ENCODE measurements at places on chromosomes 1 and 21.

DNA sequence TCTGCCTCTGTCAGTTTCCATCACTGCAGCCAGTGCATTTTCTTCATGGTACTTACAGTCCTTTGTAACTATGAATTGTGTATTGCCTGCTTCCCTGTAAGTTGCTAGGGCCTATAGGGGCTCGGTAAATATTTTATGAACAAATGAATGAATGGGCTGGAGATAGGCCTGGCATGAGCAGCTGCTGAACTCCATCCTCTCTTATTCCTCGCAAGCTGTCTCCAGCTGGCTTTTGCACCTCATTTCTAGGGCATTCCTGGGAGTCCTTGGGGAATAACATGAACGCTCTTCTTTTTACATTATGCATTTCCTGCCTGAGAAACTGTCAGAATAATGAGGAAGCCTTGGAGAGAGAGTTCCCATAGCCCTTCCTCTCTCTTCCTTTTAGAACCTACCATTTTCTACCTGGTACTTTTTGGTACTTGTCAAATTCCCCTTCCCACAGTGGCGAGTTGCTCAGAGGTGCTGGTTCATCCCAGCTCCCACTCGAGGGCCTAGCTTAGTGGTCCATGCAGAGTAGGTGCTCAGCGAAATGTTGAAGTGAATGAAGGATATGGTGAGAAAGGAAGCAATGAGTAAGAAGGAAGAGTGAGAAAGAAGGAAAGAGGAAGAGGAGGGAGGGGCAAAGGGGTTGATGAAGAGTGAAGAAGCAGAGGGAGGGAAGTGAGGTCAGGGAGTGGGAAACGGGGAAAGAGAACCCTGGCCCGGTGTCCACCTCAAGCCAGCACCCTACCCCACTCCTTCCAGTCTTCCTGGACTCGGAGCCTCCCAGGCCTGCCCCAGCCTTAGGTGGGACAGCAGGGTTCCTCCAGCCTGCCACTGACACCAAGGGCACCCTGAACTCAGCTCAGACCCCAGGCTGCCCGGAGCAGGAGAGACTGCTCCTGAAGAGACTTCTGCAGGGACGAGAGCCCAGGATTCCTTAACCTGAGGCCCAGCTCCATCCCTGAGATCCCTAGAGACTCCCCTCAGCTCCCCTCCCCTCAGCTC is 29.6 kb downstream of the KCNC4 start:
- DNase-seq = no peak

DNA sequence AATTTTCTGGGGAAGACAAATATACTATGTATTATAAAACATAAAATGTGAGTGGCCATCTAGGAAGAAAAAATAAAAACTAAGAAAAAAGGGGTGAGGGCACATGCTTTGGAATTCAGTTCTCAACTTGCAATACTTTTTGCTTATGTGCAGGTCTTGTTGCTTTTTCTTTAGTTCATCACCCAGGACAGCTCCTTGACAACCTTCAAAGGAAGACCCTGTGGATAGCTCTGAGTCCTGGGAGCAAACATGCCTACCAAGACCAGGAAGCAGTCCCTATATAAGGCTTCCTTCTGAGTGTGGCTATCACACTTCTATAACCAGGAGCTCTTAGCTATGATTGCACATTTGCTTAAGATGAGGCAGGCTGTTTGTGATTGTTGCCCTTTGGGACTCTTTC is 78.0 kb downstream of the WDR64 start:
- DNase-seq = no peak

DNA sequence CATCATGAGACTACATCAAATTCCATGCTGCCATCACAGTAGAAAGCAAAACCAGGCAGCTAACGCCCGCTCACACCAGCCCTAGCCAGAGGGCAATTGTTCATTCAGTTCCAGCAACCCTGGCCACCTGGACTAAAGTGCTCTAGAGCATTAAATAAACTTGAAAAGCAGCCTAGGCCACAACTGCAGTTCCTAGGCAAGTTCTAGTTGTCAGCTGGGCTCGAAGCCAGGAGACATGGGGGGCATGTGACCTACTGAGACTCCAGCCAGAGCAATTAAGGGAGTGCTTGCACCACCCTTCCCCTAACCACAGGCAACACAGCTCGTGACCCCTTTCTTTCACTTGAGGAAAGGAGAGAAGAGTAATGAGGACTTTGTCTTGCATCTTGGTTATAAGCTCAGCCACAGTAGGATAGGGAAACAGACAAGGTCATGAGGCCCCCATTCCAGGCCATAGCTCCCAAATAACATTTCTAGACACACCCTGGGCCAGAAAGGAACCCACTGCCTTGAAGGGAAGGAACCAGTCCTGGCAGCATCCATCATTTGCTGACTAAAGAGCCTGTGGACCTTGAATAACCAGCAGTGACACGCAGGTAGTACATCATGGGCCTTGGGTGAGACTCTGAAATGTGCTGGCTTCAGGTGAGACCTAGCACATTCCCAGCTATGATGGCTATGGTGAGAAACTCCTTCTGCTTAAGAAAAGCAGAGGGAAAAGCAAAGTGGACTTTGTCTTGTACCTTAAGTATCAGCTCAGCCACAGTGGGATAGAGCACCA is 77.0 kb downstream of the ZZZ3 start:
- DNase-seq = no peak

DNA sequence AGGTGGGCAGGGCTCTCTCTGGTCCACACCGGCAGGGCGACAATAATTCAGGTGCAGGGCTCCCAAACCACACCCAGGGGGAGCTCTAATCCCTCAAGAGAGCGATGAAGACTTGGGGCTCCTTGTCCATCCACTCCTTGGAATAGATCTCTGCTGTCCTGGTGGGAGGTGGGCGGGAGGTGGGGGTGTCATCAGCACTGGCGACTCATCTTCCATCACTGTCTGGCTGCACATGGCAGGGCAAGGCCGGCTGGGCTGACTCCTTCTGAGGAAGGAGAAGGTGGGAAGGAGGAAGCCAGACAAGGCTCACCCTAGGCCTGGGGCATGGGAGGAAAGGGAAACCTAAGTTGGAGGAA is 29.3 kb downstream of the TNNT2 start:
- no peak for DNase-seq

- DNase-seq = no peak
Measured at GRCh38 chr1:157983787-157984186, 9.7 kb upstream of the KIRREL1 start.

- no peak for DNase-seq
Measured at GRCh38 chr1:6918925-6919511, 133.8 kb downstream of the CAMTA1 start.

- no peak for DNase-seq
Measured at GRCh38 chr1:40047276-40047675, 6.7 kb downstream of the CAP1 start.

- no peak for DNase-seq
Measured at GRCh38 chr1:29647581-29647980, 411.3 kb downstream of the PTPRU start.

DNA sequence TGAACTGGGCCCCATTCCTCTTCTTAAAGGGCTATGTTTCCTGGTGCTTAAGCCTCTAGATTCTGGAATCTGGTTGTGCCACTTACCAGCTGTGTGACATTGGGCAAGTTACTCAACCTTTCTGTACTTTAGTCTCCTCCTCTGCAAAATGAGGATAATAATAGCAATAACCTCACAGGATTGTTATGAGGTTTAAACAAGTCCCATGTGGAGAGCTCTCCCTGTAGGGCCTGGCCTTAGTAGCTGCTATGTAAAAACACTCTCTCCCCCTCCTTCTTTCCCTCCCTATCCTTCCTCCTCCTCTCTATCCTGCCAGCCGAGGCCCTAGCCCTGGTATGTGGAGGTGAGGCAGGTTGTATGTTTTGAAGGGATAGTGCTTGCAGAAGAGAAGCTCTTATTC is 8.2 kb upstream of the PEAR1 start:
- DNase-seq = no peak

DNA sequence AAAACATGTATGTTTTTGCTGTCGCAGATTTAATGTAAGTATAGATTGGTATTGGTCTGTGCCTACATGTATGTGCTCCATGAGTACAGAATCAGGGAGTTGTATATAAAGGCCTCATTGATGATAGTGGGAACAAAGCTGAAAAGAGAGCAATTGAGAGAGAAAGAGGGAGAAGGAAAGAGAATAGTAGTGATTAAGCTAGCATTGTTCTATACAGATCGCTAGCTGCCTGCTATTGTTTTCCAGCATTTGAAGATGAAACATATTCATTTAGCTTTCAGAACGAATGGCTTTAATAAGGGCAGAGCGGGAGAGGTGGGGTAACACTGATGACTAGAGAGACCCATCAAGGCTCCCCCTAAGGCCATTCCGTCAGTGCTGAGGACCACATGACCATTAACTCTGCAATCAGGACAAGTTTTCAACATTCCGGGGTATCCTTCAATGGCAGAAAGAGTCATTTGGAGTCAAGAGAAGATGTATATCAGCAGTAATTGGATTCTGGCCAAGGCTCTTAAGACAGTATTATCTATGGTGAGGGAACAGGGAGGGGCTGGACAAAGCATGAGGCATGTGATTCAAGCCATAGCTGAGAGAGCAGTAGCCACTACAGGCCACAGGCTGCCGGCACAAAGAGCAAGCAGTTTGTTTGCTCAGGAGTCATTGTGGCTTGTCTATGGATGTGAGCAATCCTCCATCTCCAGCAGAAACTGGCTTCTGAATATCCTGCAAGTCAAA is 176.5 kb downstream of the PBX1 start:
- DNase-seq = no peak

GRCh38 chr1:246304484-246305259 is 202.4 kb downstream of the SMYD3 start:
- no peak for DNase-seq

DNA sequence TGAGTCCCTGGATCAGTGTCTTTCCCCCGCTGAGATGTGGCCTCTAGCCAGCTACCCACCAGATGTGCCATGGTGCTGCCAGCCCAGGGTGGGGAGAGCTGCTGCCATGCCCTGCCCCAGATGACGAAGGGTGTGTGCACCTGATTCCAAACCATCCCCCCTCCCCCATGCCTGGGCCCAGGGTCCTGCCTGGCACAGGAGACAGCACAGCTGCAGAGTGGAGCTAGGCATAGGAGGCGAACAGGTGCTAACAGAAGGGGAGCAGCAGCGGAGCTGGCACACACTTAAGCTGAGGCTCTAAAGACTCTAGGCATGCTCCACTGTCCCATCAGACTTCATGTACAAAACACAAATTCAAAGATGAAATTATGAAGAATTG is 9.0 kb upstream of the LDLRAP1 start:
- DNase-seq = no peak

DNA sequence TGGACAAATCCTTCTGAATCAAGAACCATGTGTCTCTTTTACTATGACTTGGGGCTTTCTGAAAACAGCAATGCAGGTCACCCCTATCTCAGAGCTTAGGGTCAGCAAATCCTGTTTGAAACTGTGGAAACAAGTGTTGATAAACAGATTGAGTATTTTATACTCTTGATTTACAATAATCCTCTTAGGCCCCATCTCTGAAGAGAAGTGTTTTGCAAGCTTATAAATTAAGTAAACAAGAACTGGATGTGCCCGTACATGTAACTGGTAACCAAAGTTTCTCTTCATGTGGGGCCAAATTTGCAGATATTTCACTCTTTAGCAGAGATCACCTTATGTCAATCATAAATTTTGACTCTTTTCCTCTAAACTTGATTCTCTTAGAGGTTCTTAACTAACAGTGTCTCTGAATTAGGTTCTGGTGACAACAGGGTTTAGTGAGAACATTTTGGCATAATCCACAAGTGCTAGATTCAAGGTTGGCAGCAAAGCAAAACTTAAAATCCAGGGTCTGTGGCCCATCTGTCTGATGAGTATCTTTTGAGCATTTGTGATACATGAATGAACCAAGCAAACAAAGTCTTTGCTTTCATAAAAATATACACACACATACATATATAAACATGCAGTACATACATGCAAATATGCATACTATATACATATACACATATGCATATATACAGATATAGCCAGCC is 183.0 kb upstream of the HOOK1 start:
- DNase-seq = no peak

DNA sequence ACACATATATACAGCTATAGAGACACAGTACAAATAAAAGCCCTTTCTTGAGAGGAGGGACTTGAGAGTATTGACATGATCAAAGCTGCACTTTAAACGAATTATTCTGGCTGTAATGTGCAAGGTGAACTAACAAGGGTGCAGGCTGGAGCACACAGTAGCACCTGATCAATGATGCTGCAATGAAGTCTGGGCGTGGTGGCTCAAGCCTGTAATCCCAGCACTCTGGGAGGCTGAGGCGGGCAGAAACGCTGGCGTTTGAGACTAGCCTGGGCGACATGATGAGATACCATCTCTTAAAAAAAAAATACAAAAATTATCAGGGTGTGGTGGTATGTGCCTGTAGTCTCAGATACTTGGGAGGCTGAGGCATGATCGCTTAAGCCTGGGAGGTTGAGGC is 14.1 kb upstream of the CTH start:
- DNase-seq = no peak

DNA sequence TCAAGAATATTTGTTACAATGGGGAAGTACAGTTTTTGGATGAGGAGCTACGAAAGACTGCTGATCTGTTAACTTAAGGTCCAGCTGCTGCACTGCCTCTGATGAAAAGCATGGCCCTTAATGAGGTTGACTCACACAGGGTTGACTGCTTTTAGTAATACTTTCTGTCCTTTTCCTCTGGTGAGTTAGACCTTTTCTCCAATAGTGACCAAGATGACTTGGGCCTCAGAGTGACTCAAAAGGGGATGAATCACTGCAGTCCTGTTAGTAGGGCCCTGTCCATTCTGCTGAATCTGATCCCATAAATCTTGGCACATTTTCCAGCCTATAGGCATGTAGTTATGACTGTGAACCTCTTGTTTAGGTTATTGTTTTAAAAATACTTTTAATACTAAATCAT is 2.7 kb downstream of the DISP1 start:
- DNase-seq = no peak

DNA sequence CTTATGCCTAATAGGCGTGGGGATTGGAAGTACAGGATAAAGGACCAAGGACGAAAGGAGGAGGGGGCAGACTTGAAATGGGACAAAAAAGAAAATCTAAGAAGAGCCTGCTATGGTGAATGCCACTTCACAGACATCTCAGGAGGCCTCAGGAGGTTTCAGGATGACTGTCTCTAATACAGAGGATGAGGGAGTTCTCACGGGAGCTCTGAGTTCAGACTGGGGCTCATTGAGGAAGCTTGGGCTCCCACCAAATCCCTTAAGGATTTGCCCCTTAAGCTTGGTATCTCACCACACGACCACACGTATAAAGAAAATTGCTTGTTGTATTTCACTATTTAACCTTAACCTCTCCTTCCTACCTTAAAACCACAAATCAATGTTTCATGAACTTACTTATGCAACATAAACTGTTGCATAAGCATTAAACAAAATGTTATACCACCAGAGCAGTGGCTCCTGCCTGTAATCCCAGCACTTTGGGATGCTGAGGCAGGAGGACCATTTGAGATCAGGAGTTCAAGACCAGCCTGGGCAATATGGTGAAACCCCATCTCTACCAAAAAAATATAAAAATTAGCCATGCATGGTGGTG is 12.4 kb downstream of the SLC30A1 start:
- no peak for DNase-seq
